ENCODE measurements at places on chromosomes 3 and 15.

GRCh38 chr3:120111898-120112297, 17.7 kb upstream of the GSK3B start:
- DNase-seq: no peak

DNA sequence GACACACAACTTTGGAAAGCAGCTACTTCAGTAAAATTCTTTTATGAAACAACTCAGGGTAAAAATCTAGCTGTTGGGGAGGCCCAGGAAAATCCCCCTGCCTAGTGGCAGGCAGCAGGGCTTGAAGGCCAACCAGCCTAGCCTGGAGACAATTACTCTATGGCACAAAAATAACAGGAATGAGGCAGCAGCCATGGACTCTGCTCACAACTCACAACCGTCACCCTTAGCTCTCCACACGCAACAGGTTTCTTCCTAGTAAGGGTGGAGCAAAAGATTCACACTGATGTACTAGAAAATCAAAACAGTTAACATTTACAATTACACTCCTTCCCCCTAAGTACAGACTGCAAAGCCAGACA, 530 bp upstream of the FBXL22 start:
- no peak for DNase-seq

DNA sequence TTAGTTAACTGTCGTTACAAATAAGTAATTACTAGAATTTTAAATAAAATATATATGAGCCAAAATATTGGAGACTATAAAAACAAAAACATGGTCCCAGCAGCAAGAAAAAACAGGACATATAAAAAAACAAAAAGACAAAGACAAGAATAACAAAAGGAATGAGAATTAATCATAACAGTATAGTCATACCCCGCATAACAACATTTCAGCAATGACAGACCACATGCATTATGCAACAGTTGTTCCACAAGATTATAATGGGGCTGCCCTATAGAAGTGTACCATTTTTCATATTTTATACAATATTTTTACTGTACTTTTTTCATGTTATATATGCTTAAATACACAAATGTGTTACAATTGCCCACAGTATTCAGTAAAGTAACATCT, 5.6 kb downstream of the HLTF start:
- no peak for DNase-seq

DNA sequence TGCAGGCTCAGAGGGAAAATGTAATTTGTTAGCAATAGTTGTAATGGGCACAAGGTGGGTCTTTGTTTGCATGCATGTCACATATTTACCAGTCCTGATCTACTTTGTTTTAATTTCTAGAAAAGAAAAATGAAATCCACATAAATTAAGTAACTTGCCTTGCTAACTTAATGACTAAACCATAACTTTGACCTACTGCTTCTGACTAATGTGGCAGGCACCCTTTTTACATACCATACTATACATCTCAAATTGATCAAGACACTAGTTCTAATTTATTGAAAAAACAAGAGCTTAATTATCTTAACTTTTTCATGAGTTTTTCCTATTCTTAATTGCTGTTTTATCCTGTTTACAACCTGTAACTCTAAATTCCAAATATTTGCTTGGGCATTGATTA, 93.2 kb downstream of the ATP11B start:
- DNase-seq: no peak

DNA sequence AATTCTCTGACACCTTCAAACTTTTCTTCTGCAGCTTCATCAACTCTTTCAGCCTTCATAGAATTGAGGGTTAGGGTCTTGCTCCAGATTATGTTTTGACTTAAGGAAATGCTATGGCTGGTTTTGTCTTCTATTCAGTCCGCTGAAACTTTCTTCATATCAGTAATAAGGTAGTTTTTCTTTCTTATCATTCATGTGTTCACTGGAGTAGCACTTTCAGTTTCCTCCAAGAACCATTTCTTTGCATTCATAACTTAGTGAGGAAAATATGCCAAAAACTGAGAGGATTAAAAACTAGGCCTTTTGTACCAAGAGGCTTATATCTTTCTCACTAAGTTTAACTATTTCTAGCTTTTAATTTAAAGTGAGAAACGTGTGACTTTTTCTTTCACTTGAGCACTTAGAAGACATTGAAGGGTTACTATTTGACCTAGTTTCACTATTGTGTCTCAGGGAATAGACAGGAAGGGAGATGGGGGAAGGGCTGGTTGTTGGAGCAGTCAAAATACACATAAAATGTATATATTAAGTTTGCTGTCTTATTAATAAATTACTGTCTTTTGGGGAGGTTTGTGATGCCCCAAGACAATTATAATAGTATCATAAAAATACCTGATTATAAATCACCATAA, 1110.1 kb downstream of the TBL1XR1 start:
- DNase-seq: no peak
